ENCODE measurements at places on chromosomes 6 and 20. TPM values are rescaled to one million over a fixed set of nuclear protein-coding genes. Genes with fewer than 3 reads are reported as not detected.

DNA sequence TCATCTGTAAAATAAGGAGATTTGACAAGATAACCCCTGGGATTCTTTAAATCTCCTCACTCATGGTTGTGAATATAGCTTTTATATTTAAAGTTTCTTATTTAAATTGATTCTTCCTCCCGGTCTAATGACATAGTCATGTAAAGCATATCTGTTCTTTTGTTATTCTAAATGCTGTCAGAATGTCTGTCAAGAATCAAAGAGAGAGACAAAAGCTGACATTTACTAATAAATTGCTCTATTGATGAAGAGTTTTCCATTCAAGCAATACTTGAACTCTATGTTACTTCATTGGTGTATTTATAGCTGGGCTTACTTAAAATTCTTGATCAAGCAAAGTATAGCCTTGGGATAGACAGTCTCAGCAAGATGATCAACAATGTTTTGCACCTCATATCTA, 865.8 kb downstream of the TBC1D32 start:
- peaks cover 23% of the 10 kb centered on the region for H3K4me1 ChIP-seq
- no peak overlapping the region for H3K4me3 ChIP-seq
- no peak for DNase-seq
- H3K27me3 ChIP-seq, result no peaks in the 10 kb centered on the region

- H3K4me1 ChIP-seq, result peaks cover 12% of the 10 kb centered on the region
- no peak for DNase-seq
- H3K27ac ChIP-seq, result no peak overlapping the region
- H3K36me3 ChIP-seq, result no peaks in the 10 kb centered on the region
These were observed 102.1 kb downstream of the EYA4 start for GRCh38 chr6:133343220-133343619.

- no peak for DNase-seq
- H3K36me3 ChIP-seq, result peaks cover 58% of the 10 kb centered on the region
- H3K4me3 ChIP-seq, result no peak overlapping the region
- no peaks in the 10 kb centered on the region for H3K27me3 ChIP-seq
These were observed 69.3 kb upstream of the SYNJ2 start for GRCh38 chr6:157912326-157912725.

DNA sequence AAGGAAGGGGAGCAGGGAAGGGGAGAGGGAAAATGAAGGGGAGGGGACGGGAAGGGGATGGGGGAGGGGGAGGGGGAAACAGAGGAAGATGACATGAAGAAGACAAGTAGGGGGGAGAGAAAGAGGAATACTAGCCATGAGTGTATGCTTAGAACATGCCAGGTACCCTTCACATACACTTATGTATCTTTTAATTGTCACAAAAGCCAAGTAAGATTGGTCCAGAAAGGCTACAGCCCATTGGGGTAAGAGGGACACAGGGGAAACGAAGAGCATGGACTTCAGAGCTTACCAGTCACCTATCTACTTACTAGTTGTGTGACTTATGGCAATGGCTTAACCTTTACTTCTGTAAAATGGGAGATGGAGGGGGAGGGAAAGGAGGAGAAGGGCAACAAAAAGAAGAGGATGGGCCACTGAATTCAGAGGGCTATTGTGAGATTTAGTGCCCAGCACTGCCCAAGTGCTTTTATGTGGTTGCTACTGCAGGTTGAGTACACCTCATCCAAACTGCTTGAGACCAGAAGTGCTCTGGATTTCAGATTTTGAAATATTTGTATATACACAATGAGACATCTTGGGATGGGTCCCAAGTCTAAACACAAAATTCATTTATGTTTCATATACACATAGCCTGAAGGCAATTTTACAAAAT, 90.3 kb downstream of the ARHGAP18 start:
- no peak overlapping the region for H3K4me3 ChIP-seq
- DNase-seq, result no peak
- no peak overlapping the region for H3K27ac ChIP-seq
- H3K4me1 ChIP-seq, result peaks cover 8% of the 10 kb centered on the region
- H3K27me3 ChIP-seq, result no peaks in the 10 kb centered on the region

DNA sequence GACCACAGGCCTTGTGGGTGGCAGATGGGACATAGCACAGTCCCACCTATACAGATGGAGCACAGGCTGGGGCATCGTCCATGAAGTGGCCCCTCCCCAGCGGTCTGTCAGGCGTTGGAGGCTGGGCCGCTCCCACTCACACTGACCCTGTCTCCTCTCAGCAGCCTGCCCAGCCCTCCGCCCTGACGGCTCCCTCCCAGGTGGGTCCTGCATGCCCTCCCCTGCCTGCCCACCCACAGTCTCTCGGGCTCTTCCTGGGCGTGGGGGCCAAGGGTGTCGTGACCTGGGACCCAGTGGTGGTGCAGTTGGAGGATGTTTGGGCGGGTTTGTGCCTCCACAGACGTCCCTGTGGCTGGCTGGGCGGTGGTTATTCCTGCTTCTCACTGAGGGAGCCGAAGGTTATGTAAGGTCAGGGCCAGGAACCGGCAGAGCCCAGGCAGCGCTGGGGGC, 22.3 kb downstream of the COL20A1 start:
- no peak overlapping the region for H3K4me3 ChIP-seq
- H3K36me3 ChIP-seq, result no peaks in the 10 kb centered on the region
- no peaks in the 10 kb centered on the region for H3K27me3 ChIP-seq

DNA sequence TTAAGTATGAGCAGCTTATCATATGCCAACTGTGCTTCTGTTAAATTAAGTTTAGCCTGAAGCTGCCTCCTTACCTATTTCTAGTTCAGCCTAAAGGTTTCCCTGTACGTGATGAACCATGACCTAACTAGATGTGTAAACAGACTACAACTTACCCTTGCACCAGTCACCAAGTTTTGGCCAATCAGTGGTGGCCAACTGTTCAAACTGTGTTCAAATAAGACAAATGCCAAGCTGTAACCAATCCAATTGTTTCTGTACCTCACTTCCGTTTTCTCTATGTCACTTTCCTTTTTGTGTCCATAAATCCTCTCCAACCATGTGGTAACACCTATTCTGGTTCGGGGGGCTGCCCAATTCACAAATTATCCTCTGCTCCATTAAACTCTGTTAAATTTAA, 6.0 kb upstream of the SLC2A10 start:
- H3K36me3 ChIP-seq, result peaks cover 12% of the 10 kb centered on the region
- no peaks in the 10 kb centered on the region for H3K27me3 ChIP-seq
- H3K27ac ChIP-seq, result no peak overlapping the region
- H3K4me1 ChIP-seq, result peaks cover 34% of the 10 kb centered on the region
- H3K4me3 ChIP-seq, result no peak overlapping the region

Gene VSX1
- total RNA-seq, result 0.23 TPM

DNA sequence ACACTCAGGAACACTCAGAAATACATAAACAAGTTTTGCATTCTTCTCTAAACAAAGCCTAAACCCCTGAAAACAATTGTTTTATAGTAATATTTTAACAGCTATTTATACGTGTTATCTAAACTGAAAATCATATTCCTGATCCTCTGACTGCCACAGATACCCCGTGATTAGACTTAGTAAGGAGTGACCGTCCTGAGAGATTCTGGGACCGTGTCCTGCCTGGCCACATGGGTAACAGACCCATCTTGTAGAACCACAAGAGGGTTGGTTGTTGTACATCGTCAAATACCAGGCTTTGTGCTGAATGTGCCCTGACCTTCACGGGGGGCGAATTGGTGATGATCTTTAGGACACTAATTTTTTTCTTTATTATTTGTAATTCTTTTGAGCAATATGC, 214.4 kb downstream of the TMEM242 start:
- no peaks in the 10 kb centered on the region for H3K27me3 ChIP-seq
- H3K36me3 ChIP-seq, result peaks cover 5% of the 10 kb centered on the region
- H3K27ac ChIP-seq, result no peak overlapping the region
- H3K4me3 ChIP-seq, result no peak overlapping the region
- DNase-seq, result no peak

Gene MAP1LC3A
- total RNA-seq, result 11.3 TPM

- H3K27ac ChIP-seq, result no peak overlapping the region
- peaks cover 20% of the 10 kb centered on the region for H3K4me1 ChIP-seq
- H3K36me3 ChIP-seq, result no peaks in the 10 kb centered on the region
- H3K4me3 ChIP-seq, result no peak overlapping the region
- H3K27me3 ChIP-seq, result no peaks in the 10 kb centered on the region
These were observed 306.9 kb downstream of the DHX35 start for GRCh38 chr20:39268981-39269461.

DNA sequence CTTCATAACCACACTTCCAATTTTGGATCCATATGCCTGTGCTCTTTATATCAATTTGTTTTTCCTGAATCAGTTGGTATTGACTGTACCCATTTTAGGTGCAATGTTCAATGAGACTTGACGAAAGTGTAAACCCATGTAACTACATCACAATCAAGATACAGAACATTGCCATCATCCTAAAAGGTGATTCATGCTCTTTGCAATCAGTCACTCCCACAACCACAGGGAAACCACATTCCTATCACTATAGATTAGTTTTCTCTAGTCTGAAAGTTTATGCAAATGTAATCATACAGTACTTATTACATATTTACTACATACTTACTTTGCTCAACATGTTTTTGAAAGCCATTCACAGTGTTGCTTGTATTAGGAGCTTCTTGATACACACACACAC, 167.4 kb downstream of the ADGRG6 start:
- no peak for DNase-seq
- no peak overlapping the region for H3K27ac ChIP-seq
- no peak overlapping the region for H3K4me3 ChIP-seq
- H3K27me3 ChIP-seq, result no peaks in the 10 kb centered on the region

- H3K4me1 ChIP-seq, result peaks cover 49% of the 10 kb centered on the region
- no peaks in the 10 kb centered on the region for H3K27me3 ChIP-seq
- no peak overlapping the region for H3K4me3 ChIP-seq
- H3K36me3 ChIP-seq, result no peaks in the 10 kb centered on the region
- no peak for DNase-seq
These were observed 146.0 kb upstream of the BEND6 start for GRCh38 chr6:56808871-56809359.

DNA sequence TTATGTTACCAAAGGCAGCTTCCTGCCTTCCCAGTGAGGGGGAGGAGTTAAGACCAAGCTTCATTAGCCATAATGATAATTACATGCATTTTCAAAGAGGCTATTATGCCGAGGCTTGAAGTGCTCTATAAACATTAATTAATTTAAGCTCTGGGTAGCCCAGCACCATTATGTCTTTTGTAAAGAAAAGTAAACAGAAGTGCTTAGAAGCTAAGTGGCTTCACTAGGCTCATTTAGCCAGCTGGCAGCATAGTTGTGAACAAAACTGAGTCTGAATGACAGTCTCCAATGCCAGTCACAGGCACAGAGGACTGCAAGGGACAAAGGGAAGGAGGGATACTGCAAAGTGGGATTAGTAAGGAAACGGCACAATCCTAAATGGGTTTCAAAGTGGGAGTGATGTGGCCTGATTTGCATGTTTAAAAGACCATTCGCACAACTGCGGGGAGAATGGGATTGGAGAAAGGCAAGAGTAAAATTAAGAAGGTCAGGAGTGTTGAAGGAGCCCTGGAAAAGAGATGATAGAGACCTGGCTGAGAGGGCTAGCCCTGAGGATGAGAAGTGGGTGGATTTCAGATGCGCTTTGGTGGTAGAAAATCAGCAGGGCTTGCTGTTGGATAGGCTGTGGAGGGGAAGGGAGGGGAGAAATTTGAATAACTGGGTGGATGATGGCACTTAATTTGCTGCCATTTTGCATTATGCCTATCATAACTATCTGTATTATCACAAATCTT, 20.1 kb upstream of the ISM1 start:
- peak overlapping the region; percentile 68 for H3K27ac ChIP-seq
- no peak for DNase-seq
- H3K4me1 ChIP-seq, result peaks cover 25% of the 10 kb centered on the region
- peaks cover 8% of the 10 kb centered on the region for H3K27me3 ChIP-seq
- peak overlapping the region; percentile 20 for H3K4me3 ChIP-seq
- H3K36me3 ChIP-seq, result no peaks in the 10 kb centered on the region

DNA sequence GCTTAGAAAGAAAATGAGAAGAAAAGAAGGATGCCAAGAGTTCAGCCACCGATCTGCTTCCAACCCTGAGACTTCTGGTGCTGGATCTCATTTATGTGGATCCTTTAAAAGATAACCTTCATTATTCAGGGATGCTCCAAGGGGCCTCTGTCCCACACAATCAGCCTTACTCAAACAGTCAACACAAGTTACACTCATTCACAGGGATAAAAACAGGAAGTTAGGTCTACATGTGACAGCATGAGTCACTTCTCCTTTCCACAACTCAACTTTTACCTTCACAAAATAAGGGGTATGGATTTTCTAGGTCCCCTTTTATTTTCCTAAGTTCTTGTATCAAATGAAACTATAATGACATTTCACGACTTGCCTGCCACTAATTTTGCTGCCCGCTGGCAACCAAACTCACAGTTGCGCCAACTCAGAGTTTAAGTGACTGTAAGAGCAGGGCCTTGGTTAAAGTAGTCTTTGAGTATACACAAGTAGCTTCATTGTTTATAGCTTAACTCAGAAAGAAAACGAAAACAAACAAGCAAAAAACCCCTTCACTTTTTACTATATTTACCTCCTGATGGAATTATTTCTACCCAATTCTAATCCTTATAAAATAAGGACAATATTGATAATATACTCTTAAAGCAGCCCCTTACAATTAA, 278.8 kb upstream of the RUNX2 start:
- H3K4me3 ChIP-seq, result no peak overlapping the region
- peaks cover 26% of the 10 kb centered on the region for H3K4me1 ChIP-seq
- DNase-seq, result no peak
- H3K27me3 ChIP-seq, result no peaks in the 10 kb centered on the region

Gene BCAS1
- 0.25 TPM for total RNA-seq

GRCh38 chr6:158046201-158047126, 64.8 kb downstream of the SYNJ2 start:
- no peak for DNase-seq
- H3K27ac ChIP-seq, result peak overlapping the region; percentile 64
- H3K36me3 ChIP-seq, result peaks cover 4% of the 10 kb centered on the region
- H3K4me3 ChIP-seq, result no peak overlapping the region
